ENCODE measurements at places on chromosomes 16 and 17. TPM values are rescaled to one million over a fixed set of nuclear protein-coding genes. Genes with fewer than 3 reads are reported as not detected.

The OTOP2 gene
- total RNA-seq: not detected

The P2RX1 gene
- total RNA-seq: not detected

The KRT9 gene
- 0.87 TPM for total RNA-seq

The DNAH17 gene
- total RNA-seq: 0.22 TPM

The CCL4L2 gene
- total RNA-seq: not detected

The SBK1 gene
- total RNA-seq: not detected

The CHRNE gene
- 1.6 TPM for total RNA-seq

The ATP2C2 gene
- total RNA-seq: not detected

The SPNS3 gene
- total RNA-seq: not detected

The KLHL10 gene
- 0.79 TPM for total RNA-seq

The GUCY2D gene
- total RNA-seq: not detected

The NACA2 gene
- not detected for total RNA-seq

The ZNF624 gene
- 5.2 TPM for total RNA-seq

The RGS11 gene
- not detected for total RNA-seq

The OR1A2 gene
- not detected for total RNA-seq

The TBX2 gene
- under 0.01 TPM for total RNA-seq

The SLC52A1 gene
- 0.33 TPM for total RNA-seq

The SLC38A8 gene
- total RNA-seq: not detected

The CD300LF gene
- total RNA-seq: not detected

The KRTAP4-1 gene
- total RNA-seq: not detected

The FGF11 gene
- 2.1 TPM for total RNA-seq

The SALL1 gene
- not detected for total RNA-seq

The HLF gene
- total RNA-seq: not detected

The GDPD1 gene
- 0.22 TPM for total RNA-seq

The TRIM37 gene
- total RNA-seq: 16.5 TPM

The SLFN12L gene
- not detected for total RNA-seq

The PPP4C gene
- 323 TPM for total RNA-seq

The PYY gene
- not detected for total RNA-seq

The FBXL16 gene
- 0.11 TPM for total RNA-seq

The AATK gene
- total RNA-seq: under 0.01 TPM

The NKD1 gene
- 0.11 TPM for total RNA-seq

The GPR179 gene
- total RNA-seq: under 0.01 TPM

The SLC6A2 gene
- not detected for total RNA-seq

The SLC5A10 gene
- total RNA-seq: not detected

The SLC7A6OS gene
- total RNA-seq: 13.7 TPM

The ACSM2B gene
- not detected for total RNA-seq

The NPLOC4 gene
- 59.7 TPM for total RNA-seq

The DNAH3 gene
- 0.11 TPM for total RNA-seq

The RNF112 gene
- total RNA-seq: 0.39 TPM

The TBC1D3 gene
- total RNA-seq: not detected

The RNU2-1 gene
- total RNA-seq: not detected

The PGS1 gene
- 26.7 TPM for total RNA-seq

The SNAI3 gene
- total RNA-seq: not detected

The TP53TG3D gene
- total RNA-seq: not detected

The COPRS gene
- 23.4 TPM for total RNA-seq

The ZFP3 gene
- 3.1 TPM for total RNA-seq

The NHERF2 gene
- total RNA-seq: 22.6 TPM

The FN3K gene
- total RNA-seq: 0.79 TPM

The SUPT6H gene
- total RNA-seq: 51.8 TPM

The JPH3 gene
- total RNA-seq: not detected

The RCVRN gene
- total RNA-seq: not detected

The C17orf67 gene
- total RNA-seq: 1.3 TPM

Measured in placental epithelial cell (primary cell).